Stimulated activated memory B cell treated with anti-CD40 and anti-IgM and Interleukin-4, amounts not matched to agents 10 μg/mL and 1 μg/mL and 100 μg/mL, for 72 hours (primary cell): ENCODE measurements at places on chromosomes 12 and 14.

- ATAC-seq: no peak
These were observed 43.1 kb upstream of the OTOGL start for GRCh38 chr12:80056232-80056631.

- ATAC-seq: peak; percentile 94
These were observed 228.1 kb upstream of the AMIGO2 start for GRCh38 chr12:47307680-47308399.

DNA sequence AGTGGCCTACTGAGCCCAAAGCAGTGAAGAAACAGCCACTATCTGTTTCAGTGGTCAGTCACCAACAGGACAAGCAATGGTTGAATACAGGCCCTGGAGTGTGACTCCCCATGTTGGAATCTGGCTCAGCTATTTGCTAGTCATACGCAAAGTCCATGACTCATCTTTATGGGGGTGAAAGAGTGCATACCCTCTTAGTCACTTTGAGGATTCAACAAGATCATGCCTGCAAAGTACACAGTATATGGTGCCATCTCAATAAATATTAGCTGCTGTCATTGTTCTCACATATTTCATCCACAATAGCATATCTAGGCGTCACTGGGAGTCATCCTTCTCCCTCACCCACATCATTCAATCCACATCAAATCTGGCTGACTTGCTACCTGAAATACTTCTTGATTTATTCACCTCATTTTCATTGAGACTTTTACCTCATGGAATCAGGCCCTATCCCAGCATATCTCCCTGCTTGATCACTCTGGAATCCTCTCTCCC, 26.4 kb upstream of the STAB2 start:
- ATAC-seq: no peak

DNA sequence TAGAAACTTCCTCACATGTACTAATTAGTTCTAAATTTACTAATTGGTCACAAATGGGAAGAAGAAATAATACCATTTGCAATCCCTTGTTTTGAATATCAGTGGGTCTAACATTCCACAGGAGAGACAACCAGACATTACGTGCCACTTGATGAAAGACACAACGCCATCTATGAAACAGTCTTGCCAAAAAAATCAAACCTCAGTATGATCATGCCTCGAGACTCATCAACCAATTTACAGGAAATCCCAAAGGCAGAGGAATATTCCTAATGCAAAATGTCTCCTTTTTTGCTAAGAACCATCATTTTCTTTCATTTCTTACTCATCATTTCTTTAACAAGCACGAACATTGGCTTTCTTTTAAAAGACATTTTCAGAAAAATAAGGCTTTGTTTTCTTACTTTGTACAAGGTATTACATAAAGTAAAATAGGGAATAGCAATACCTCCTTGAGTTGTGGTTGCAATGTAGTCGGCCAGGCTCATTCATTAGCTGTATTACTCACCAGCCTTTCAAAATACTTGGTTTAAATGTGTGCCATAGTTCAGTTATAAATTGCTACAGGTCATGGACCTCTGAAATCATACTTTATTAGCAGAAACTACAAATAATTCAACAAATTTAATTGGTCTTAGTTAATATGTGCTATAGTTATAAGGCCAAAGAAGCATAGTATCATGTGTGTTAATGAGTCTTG, 436.2 kb upstream of the FLRT2 start:
- ATAC-seq: no peak

GRCh38 chr14:71675900-71676287, 256.3 kb upstream of the RGS6 start:
- ATAC-seq: no peak

GRCh38 chr12:87804386-87804785, 224.8 kb downstream of the C12orf50 start:
- no peak for ATAC-seq

DNA sequence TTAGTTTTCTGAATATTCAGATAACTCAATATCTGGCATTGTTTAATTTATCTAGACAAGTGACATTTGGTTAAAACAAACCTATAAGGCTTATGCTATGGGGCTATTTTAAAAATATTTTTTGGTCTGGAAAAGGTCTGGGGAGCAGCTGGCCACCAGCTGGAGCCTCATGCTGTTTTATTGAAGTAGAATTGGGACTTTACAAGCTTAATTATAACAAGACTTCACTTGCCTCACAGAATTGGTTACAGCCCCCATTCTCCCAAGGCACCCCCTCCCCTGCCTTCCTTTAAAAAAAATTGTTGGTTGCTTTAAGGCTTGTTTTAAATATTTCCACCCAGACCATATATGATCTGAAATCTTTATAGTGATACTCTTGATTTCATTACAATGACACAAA, 453.9 kb downstream of the ADAMTS20 start:
- ATAC-seq: no peak

DNA sequence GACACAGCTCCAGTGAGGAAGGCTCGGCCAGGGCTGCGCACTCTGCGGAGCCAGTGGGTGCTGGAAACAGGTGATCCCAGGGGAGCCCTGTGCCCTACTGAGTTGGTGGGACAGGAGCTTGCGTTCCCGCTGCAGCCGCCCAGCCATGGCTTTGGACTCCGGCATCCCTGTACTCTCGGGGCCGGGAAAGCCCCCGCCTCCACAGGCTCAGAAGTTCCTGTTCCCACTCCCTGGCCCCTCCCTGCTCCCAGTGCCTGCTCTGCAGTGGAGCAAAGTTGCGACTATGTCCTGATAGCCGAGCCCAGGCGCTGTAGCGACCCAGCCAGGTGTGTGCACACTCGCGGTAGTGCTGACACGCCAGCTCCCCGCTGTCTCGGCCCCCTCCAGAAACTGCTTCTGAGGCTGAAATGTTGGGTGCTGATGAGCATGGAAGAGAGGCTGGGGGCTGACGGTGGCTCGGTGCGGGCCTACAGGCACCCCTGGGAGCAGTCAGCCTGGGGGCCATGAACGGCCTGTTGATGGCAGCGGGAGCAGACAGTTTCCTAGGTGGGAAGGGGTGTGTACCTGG, 344.6 kb upstream of the MGAT4C start:
- no peak for ATAC-seq

GRCh38 chr12:122855928-122856831, 20.9 kb downstream of the HIP1R start:
- ATAC-seq: no peak

DNA sequence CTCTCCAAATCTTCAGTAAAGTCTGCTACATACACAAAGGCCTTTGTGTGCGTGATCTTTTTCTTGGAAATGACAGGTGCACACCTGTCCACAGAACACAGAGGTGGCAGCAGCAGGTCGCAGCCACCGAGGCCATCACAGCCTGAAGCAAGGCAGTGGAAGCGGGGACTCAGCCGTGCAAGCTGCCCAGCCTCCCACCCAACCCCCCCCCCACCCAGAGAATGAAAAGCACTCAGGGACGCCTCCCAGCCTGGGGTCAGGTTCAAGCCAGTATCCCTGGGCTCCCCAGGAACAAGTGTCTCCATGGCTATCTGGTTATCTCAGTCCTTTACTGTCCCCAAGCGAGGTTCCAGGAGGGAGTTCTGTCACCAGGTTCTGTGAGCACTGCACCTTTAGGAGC, 31.2 kb upstream of the TSPAN9 start:
- ATAC-seq: no peak

DNA sequence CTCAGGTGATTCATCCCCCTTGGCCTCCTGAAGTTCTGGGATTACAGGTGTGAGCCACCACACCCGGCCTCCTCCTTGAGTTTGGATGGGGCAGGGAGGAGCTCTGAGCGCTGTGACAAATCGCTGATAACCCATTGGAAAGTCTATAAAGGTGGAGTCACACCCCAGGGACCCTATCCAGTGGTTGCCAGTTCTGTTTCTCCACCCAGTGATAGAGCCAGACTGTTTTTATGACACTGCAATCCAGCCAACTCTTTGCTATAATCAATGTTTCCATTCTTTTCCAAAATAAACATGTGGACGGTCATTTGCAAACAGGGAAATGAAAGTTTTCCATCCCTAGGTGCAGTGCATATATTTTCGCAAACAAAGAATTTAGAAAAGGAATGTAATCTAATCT, 142.0 kb upstream of the PELI2 start:
- ATAC-seq: no peak

GRCh38 chr12:100668945-100669536, 95.6 kb downstream of the GAS2L3 start:
- ATAC-seq: peak; percentile 67

- ATAC-seq: no peak
These were observed 76.5 kb downstream of the TMEM132D start for GRCh38 chr12:129827102-129827865.

- no peak for ATAC-seq
These were observed 37.6 kb downstream of the ACADS start for GRCh38 chr12:120763250-120763649.

DNA sequence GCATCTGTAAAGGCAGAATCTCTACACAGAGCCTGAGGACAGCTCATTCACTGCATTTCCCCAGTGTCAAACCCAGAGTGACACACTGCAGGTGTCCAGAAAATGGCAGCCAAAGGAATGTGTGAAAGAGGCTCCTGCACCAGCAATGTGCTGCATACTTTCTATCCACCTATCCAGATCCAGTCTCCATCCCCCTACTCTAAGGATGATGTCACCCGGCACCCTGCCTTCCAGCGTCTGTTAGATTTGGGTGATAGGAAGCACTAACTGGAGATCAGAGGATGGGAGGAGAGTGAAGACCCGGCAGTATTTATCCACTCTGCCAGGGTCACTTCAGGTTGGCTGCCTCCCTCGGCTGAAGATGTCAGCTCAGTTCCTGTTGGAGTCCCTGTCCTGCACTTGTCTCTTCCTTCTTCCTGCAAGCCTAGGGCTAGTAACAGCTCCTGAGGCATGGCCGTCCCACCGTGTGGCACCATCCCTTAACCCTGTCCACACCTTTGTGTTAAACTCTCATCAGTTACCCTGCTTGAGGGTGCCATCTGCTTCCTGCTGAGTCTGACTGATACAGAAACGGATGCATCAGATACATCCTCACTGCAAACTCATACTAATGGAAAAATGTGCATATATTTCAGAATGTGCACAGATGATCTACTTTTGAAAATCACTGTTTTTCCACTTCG, 13.0 kb upstream of the GPR68 start:
- no peak for ATAC-seq

GRCh38 chr12:106480251-106480650, 102.6 kb upstream of the RFX4 start:
- no peak for ATAC-seq

DNA sequence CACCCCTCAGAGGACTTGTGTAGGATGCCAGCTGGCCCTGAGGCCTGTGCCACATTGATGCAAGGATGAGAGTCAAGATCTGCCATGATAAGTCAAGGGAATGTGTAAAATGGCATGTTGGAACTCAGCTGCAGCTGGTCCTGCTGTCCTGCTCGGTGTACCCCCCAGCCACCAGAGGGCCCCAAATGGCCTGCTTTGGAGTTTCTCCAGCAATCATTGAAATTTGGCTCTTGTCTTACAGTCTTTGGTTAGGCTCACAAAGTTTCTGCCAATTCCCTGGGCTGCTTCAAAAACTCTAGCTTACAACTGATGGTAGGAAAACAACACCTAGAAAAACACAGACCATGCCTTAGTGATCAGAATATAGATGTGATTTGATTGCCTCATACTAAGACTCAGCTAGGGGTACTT, 76.8 kb downstream of the HSD17B6 start:
- peak; percentile 62 for ATAC-seq

DNA sequence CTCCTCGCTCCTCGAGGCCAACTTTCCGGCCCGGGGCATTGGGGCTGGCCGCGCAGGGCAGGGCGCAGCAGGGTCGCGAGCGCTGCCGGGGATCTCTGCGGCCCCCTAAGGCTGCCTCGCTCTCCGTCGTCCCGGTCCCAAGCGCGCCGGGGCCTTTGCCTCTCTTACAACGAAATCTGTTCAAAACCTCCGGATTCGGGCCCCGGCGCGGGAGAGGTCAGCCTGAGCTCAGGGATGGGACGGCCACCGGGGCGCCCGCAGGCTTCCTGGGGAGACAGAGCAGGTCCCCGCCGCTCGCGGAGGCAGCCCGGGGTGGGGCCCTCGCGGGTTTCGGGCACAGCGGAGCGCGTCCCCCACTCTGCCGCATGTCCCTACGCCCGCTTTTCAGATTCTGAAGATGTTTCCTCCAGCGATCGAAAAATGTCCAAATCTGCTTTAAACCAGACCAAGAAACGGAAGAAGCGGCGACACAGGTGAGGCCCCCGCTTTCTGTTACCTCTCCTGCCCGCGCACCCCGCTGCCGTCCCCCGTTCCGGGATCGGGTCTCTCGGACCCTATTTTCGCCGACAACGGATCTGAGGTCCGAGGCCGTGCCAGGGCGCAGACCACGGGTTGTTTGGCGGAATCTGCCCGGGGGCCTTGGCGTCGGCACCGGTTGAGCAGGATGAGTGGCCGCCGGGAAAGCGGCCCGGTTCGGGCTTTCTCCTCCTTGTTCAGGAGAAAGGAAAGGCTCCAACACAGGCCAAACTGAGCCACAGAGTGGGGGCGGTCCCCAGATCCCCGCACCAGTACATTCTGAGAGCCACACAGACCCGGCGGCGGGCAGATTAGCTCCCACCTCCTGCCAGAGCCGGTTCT, 1.8 kb downstream of the VSX2 start:
- ATAC-seq: no peak

DNA sequence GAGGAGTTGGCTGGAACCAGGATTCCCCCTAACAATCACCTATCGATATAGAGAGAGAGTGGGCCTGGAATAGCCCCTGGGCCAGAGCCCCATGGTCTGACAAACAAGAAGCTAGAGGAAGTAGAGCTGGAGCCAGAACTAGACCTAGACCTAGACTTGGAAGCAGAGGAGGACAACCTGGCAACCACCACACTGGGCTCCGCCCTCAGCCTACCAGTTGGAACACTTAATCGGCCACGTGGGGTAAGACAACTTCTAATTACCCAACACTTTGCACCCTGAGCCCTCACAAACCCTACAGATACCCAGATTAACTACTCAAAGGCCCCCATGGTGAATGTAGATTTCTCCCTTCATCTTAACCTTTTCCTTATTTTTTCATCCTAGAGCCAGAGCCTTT, 4.6 kb upstream of the PA2G4 start:
- no peak for ATAC-seq

DNA sequence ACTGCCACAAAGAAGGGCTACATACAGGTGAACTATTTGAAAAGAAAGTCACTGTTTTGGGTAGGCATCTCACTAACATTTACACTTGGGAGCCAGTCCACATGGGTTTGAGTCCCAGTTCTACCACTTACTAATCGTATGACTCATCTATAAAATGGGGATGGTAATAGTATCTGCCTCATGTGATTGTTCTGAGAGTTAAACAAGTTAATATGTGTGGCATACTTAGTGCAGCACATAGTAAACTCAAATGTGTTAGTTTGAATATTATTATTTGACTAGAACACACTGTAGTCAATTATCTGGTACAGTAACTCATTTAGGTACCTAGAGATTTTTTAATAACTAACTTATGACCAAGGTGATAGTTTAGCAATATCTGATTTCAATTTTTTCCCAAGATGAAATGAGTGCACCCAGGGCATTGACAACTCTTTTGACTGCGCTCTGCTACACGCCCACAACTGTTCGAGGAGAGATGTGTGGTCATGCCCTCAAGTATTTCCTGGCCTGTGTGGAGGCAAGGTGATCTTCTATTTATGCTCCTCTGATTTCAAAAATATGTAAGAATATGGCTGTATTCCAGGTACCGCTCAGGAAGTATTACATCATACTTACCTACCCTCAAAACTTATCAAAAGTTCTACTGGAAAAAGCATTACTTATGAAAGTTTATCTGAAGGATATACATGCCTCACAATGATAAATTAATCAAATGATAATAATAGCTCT, 210.6 kb upstream of the EGLN3 start:
- no peak for ATAC-seq

GRCh38 chr12:103677341-103677740, 90.3 kb downstream of the STAB2 start:
- ATAC-seq: no peak
